ENCODE measurements at places on chromosomes 7 and 10.

GRCh38 chr7:73789051-73789450, 19.0 kb upstream of the CLDN3 start:
- DNase-seq, result no peak

- no peak for DNase-seq
Observed at GRCh38 chr7:104980841-104981671, 32.9 kb upstream of the KMT2E start.

DNA sequence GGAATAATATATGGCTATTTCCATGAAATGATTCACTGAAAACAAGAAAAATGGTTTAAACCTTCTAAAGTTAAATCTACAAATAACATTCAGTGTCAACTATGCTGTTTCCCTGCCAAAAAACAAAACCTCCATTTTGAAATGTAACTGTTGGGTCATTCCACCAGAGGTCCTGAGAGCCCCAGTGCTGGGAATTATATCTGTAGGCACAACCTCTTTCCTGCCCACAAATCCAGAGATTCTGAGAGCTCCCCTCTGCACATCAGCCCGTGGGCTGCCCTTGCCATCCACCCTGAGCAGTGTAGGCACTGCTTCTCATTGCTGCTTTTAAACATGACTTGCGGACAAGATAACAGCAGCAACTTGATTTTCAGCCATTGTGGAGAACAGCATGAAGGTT, 198.6 kb downstream of the TMEM178B start:
- DNase-seq, result no peak

GRCh38 chr7:148898845-148899484, 14.9 kb upstream of the EZH2 start:
- no peak for DNase-seq

- peak; percentile 72 for DNase-seq
Observed at GRCh38 chr10:6543431-6544005, 36.6 kb downstream of the PRKCQ start.

- DNase-seq, result peak; percentile 85
Observed at GRCh38 chr10:121974535-121975294, at the start of gene NSMCE4A. Gene NSMCE4A (minus strand): TSS chr10:121975217. CDS start chr10:121975165, 52 bp downstream.

DNA sequence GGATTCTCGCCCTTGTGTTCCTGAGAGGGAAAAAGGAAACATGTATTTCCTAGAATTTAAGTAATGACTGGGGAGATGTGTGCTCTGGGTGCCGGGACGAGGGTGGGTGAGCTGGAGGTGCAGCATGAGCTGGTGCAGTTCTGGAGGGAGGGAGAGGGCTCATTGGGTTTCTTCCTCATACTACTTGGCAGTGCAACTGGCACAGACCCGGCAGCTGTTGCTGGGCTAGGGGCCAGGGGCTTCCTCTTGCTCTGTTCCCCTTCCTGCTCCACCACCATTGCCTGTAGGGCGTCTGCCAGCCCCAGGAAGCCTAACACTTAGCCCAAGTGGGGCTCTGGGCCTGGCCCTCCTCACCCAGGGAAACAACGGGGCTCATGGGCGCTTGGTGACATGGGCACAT, 5.9 kb downstream of the RET start:
- no peak for DNase-seq

DNA sequence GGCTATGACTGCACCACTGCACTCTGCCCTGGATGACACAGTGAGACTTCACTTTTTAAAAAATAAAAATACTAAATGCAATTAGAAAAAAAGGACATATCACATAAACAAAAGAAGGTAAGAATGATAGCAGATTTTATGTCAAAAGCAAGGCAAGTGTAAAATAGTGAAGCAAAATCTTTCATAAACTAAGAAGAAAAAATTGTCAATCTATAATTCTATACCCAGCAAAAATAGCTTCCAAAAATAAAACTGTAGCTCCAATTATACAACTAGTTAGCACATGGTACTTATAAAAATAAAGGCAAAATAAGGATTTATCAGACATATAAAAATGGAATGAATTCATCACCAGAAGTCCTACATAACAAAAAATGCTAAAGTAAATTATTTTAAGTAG, 85.4 kb upstream of the SVIL start:
- no peak for DNase-seq

DNA sequence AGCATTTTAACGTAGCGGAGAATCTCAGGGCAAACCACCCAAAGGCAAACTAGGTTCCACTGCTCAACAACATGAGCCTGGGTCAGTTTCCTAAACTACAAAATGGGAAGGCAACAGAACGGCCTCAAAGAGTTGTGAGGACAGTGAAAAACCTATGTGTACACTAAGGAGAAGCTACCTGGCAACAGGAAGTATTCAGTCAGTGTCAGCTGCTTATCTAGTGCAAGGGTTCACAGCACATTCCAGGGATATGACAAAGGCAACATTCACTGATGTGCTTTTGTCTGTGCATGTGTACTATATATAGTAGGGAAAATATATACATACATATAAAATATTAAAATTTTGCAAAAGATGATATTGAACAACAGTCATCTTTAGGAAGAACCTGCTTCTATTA, 17.2 kb downstream of the NUDCD3 start:
- no peak for DNase-seq

DNA sequence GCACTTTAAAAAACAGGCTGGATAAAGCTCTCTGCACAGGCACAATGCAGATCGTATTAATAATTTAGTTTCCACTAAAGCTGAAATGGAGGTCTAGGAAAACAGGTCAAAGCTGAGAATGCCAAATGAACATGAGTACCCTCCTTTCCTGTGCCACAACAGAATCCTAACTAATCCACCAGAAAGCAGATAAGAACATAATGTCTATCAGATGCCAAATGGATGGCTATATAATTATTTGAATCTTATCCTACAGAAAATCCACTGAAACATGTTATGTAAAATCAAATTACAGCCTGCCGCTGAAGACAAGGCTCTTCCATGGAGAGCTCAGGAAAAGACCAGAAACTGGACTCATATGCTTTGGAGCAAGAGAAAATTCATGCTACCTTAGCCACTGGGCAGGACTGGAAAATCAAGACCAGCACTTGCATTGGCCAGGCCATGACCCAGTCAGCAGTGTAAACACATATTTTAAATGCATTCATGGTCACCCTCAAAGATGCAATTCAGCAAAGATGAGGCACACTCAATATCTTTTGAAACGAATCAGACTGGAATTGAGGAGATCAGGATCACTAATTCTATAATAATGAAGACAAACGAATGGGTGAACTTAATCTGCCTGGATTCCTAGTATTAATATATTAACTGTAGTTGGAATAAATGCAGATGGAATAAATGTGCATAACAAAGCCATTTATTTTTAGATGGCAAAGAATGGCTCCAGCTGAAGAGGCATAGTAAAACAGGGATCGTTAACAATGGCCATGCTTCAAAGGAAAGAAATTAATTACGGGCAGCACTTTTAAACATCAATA, 13.2 kb downstream of the ANK3 start:
- no peak for DNase-seq

GRCh38 chr10:129769381-129770116, 194.5 kb downstream of the EBF3 start:
- no peak for DNase-seq

- peak; percentile 56 for DNase-seq
Observed at GRCh38 chr7:117731455-117731854, 141.8 kb downstream of the CTTNBP2 start.

GRCh38 chr7:156845379-156846101, 47.4 kb downstream of the LMBR1 start:
- no peak for DNase-seq

DNA sequence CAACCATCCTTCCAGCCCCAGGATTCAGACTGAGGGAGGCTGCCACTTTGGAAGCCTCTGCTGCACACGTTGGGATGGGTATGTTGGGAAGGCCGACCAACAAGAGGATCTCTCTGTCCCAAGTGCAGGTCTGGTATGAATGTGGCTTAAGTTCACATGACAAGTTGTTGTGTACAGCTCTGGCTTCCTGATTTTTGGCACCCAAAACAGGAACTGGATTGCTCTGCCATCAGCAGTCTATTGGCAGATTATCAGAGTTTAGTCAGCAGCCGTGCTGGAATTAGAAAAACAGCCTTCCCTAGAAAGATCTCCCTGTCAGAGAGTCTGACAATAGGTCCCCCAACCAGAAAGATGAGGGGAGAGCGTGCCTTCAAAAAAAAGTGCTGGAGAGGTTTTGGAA, 66.9 kb downstream of the GOLGA7B start:
- DNase-seq, result no peak

GRCh38 chr10:30829901-30830300, 200.3 kb upstream of the LYZL2 start:
- no peak for DNase-seq

DNA sequence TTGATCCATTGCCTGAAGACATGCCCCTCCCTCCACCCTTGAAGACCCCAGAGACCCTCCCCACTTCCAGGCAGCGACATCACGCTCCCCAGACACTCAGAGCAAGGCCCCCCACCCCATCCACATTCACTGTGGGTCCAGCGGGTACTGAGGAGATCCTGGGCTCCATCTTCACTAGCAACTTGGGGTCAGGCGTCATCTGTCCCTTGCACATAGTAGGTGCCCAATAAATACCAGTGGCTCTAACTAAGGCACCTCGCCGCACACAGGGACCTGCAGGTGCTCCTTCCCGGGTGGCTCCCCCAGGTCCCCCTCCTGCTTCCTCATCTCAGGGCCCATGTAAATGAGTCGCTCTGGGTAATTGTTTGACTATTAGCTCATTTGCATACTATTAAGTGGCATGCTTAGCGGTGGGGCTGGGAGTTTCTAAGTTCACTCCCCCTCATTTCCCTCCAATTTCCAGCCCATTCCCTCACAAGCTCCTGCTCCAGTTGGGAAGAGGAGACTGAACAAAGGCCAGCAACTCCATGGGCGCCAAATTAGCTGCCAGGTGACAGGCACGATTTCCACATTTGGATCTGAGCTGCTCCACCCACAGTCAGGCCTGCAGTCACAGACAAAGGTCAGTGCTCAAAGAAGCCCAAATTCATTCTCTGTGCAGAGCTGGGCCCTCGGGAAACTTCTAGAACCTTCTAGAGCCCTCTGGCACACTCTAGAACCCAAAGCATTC, 29.7 kb downstream of the EBF3 start:
- no peak for DNase-seq

- DNase-seq, result no peak
Observed at GRCh38 chr7:30828591-30828990, 57.4 kb downstream of the MINDY4 start.

- no peak for DNase-seq
Observed at GRCh38 chr7:135714534-135715009, 13.4 kb downstream of the SLC13A4 start.

- no peak for DNase-seq
Observed at GRCh38 chr7:35995334-35995733, 157.7 kb upstream of the EEPD1 start.

DNA sequence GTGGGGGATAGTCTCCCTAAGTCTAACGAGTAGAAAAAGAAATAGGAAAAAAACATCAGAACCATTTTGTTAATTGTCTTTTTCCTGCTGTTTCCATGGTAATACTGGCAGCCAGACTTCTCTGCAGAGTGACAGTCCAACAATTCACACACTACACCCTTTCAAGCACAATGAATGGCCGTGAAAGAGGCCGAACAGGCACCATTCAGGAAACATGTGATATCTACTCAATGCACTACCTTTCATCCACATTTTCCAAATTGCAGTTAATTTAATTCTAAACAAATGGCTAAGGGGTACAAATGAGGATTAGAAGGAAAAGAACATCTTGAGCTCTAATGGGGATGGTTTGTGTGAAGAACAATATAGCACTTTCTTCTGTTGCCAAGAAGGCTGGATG, 358.5 kb upstream of the ANKRD30A start:
- DNase-seq, result no peak

DNA sequence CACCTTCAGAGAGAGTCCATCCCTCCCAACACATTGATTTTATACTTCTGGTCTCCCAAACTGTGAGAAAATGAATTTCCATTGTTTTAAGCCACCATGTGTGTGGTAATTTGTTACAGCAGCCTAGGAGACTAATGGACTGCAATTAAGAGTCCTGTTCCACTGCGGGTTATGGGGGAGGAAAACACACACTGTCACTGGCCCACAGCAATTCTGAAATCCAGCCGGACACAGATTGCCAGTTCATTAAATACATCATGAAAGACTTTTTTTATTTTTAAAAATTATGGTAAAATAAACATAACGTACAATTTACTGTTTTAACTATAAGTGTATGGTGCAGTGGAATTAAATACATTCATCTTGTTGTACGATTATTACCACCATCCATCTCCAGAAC, 193.4 kb upstream of the GRB10 start:
- no peak for DNase-seq

GRCh38 chr7:113113912-113114311, 4.4 kb downstream of the SMIM30 start:
- peak; percentile 20 for DNase-seq

GRCh38 chr7:106545275-106545674, 115.7 kb downstream of the CCDC71L start:
- no peak for DNase-seq

GRCh38 chr7:50983850-50984249, 201.2 kb upstream of the GRB10 start:
- no peak for DNase-seq

GRCh38 chr7:121774563-121774962, 98.4 kb upstream of the PTPRZ1 start:
- no peak for DNase-seq

- peak; percentile 21 for DNase-seq
Observed at GRCh38 chr7:129494041-129494440, 8.3 kb upstream of the SMKR1 start.

Data from activated CD4-positive, alpha-beta T cell treated with anti-CD3 and anti-CD28 coated beads for 36 hours (primary cell).